Right cardiac atrium (tissue), 5 donors: ENCODE measurements at places on chromosomes 3 and 15.

DNA sequence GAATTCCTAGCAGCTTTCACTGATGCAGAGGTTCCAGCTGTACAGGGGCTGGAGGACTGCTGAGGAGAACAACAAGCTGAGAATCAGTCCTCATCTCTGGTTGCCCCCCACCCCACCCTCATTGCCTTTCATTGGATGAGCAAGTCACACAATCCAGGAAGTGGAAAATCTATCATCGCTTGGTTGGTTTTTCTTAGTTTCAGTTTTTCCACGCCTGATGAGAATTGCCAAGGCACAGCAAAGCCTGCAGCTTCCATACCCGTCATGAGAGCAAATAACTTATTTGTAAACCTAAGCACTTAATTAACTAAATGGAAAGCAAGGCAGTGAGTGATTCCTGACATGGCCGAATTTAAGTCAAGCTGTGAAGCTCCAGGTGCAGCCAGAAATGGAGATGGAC, 21.4 kb upstream of the LIPC start:
- DNase-seq, result no peak

GRCh38 chr3:69463531-69463930, 77.6 kb upstream of the FRMD4B start:
- DNase-seq, result no peak

- no peak for DNase-seq
Observed at GRCh38 chr3:94416768-94417167, 353.9 kb downstream of the NSUN3 start.

- peak; percentile 15 for DNase-seq
Observed at GRCh38 chr15:47607695-47608094, 109.6 kb upstream of the SEMA6D start.
